ENCODE measurements at places on chromosomes 7 and 10.

DNA sequence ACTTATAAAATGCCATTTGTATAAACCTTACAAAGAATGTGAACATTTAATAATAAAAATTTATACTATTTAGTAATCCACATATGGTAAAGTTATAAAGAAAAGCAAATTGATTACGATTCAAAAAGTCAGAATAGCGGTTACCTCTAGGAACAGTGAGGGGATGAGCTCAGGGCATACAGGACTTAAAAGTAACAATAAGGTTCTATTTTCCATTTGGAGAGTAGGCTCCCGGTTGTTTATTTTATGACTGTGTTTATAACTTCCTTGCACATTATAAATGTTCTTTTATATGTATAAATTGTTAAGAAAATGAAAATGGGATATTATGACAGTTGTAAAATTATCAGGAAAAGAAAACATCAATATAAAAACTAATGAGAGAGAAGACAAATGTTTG lies 135.7 kb downstream of the AVL9 start:
- no peak for DNase-seq

DNA sequence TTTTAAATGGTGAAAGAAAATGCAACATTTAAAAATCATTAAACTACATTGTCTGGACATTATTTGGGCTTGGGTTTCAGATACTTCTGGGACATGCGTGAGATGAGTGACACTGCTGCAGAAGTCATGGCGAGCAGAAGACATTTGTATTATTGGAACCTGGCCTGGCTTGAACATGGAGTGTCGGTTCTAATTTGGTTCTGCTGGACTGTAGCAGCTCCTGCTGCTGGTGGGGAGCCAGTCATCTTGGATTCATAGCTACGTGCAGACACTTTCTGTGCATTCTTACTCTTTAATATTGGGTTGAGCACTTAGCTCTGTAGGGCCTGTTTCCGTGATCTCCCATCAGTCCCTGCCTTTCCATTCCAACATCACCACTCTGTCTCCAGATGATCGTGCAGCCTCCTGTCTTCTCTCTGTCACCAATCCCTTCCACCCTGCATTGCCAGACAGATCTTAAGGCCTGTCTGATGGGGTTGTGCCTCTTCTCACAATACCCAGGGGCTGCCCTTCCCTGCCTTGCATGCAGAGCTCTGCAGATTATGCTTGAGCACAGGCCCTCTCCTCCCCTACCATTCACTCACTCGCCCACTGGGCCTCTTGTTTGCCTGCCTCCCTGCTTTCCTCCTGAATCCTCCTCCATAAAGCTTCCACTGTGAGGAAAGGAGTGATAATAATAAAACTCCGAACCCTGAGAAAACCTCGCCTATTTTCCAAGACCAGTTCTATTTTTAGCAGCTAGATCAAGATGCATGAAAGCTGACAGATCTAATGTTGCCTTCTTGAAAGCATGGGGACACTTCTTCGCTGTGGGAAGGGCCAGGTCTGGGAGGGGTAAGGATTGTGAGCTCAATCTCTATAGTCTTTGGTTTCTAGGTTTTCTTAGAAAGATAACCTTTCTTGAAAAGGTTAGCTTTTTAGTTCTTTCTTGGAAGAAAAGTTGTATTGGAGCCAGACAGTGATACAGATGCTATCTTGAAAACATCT lies 32.9 kb downstream of the CELF2 start:
- no peak for DNase-seq

DNA sequence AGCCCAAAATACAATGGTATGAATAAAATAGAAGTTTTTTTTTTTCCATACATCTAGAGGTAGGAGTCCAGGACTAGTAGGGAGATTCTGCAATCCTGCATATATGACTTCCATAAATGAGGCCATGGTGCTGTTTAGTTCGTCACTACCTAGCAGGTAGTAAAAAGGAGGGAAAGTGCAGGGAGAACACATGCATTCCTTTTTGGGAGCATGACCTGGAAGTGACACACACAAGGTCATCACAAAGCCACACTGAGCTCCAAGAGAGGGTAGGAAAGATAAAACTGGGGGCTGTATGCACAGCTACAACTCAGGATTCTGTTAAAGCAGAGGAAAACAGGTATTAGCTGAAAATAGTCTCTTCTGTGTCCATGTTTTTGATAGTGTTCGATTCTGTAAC lies 2.2 kb downstream of the CROT start:
- no peak for DNase-seq

DNA sequence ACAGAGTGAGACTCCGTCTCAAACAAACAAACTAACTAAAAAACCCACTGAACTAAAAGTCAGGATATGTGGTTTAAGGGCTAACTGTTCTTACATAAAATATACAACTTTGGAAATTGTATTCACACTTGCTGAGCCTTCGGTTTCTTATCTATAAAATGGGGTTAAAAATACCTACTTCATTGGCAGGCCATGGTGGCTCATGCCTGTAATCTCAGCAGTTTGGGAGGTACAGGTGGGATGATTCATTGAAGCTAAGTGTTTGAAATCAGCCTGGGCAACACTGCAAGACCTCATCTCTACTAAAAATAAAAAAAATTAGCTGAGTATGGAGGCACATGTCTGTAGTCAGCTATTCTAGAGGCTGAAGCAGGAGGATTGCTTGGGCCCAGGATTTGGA lies 115.4 kb upstream of the KLF6 start:
- no peak for DNase-seq

- DNase-seq, result peak; percentile 59
Measured at GRCh38 chr10:50937230-50937907, 51.9 kb upstream of the A1CF start.

GRCh38 chr10:3095373-3096139 lies 28.2 kb downstream of the PFKP start:
- peak; percentile 100 for DNase-seq

DNA sequence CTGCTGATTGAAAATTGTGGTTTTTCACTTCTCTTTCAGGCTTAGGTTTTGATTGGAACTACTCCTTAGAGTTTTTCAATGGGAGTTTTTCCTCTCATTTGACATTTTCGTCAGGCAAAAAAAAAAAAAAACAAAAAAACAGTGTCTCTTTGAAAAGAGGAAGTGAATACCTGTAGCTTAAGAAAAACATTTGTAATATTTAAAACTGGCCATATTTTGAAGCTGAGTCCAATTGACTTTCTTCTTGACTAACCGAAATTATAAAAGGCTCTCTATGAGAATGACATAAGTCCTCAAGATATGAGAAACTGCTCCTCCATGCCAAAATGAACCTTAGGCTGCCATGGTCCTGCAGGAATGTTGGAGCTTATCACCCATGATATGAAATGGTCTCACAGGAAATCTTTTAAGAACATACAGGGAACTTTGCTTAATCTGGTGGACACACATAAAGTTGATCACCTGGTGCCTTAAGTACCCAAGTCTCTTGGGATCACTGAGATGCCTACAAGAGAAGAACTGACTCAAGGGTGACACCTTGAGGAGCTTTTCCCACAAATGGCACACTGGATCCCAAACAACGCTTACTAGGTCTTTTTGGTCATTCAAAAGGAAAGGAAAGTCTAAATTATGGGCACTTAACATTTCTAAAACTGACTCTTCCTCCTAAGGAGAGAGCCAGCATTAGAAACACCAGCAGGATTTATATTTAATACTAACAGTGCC lies 263.4 kb downstream of the CDC14C start:
- DNase-seq, result no peak

- peak; percentile 76 for DNase-seq
Measured at GRCh38 chr10:35822316-35822715, 180.2 kb upstream of the FZD8 start.

- no peak for DNase-seq
Measured at GRCh38 chr7:157565981-157566630, 229.3 kb downstream of the DNAJB6 start.

GRCh38 chr10:24503461-24504320 lies 220.0 kb downstream of the ARHGAP21 start:
- peak; percentile 58 for DNase-seq

DNA sequence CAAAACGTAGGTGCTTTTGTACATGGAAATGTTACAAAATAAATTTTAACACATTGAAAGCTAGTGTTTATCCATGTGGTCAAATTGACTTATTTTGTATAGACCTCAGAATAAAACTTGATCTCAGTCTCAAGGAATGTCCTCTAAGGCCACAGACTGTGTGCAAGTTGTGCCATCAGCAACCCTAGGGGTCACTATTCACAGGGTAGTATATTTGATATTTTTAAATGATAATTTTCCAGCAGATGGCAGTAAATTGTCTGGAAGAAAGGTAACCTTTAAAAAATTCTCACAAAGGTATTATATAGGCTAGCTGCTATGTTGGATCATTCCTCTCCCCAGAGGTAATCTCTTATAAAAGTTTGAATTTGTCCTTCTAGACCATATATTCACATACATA lies 12.9 kb upstream of the SNX10 start:
- DNase-seq, result peak; percentile 42

DNA sequence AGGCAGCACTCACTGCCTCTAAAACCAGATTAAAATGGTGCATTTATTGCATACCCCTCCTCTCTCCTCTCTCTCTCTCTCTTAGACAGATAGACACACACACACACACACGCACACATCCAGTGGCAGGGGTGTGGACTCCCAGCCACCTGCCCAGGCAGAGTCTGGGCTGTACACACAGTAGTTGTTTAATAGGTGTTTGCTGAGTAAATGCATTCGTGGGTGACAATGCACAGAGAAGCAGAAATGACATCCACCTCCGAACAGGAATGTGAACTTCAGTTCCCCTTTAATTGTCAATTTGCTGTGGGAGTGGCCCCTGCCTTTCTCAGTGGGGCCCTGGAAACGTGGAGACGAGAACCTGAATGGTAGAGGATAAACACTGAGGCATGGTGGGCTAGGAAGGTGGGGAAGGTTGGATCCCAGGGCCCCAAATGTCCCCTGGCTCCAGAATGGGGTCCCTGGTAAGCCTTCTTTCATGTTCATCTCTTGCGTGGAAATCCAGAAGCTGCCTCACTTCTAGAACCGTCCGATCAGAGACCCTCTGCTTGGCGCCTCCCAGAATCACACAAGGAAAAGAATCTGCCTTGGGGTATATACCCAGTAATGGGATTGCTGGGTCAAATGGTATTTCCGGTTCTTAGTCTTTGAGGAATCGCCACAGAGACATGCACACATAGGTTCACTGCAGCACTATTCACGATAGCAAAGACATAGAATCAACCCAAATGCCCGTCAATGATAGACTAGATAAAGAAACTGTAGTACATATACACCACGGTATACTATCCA lies 58.5 kb upstream of the ECHDC3 start:
- no peak for DNase-seq

- DNase-seq, result no peak
Measured at GRCh38 chr10:100482834-100483185, 20.0 kb downstream of the WNT8B start.

GRCh38 chr7:117084286-117084685 lies 131.0 kb downstream of the ST7 start:
- DNase-seq, result no peak

GRCh38 chr10:81944609-81945008 lies 69.6 kb downstream of the NRG3 start:
- DNase-seq, result no peak

GRCh38 chr10:52453501-52453900 lies 139.4 kb downstream of the DKK1 start:
- no peak for DNase-seq

DNA sequence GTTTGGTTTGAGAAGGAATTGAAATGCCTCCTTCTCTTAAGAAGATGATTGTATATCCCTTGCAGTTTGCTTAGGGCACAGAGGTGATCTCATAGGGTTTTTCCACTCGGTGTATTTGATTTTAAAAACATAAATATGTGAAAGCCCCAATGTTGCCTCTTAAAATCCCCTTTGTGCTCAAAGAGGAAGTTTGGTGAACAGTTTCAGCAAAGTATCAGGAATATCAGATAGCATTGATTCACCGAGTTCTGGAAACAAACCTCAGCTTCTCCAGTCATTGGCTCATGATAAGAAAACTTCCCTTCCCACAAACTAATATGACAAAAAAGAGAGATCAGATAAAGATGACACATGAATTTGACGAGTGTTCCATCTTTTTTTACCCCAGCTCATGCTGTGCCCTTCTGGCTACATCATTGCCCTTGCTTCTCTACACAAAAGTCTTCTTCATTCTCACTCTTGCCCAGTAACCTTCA lies 20.1 kb upstream of the SMNDC1 start:
- no peak for DNase-seq

Measured in fibroblast of mammary gland (primary cell).